BJ (cell line): ENCODE measurements at places on chromosomes 3 and 15.

DNA sequence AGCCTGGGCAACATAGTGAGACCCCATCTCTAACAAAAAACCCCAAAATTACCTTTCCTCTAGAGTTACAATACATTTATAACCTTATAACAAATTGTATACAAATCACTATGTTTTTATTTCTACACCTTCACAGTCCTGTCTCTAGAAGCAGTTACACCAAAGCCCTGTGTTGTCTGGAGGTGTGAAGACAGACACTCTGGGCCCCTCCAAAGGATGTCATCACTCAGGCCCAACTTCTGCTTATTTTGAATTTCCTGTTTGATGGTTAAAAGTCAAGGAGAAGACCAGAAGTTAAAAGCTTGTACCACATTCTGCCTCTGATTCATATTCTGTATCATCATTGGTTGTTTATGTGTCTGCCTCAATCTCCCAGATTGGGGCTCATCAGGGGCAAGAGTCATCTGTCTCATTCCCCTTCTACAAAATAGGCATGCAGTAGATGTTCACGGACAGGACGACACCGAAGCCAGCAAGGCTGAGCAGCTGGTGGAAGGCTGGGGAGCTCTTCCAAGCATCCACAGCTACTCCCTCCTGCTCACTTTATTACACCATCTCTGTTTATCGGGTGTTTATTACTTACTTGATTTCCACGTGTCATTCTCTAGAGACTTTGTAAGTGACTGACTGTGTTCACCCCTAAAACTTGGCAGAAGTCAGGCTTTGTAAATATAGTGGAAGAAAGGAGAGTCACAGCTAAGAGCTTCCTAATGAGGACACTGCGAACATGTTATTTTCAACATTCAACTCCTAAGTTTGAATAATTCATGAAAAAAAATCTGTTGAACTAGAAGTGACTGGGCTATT is 136.8 kb upstream of the ANKRD28 start:
- DNase-seq, result no peak

- DNase-seq, result no peak
Observed at GRCh38 chr3:52525680-52526561, 7.7 kb downstream of the NT5DC2 start.

GRCh38 chr3:9390265-9390888 is 7.0 kb upstream of the SETD5 start:
- no peak for DNase-seq

GRCh38 chr15:95563634-95564033 is 766.9 kb upstream of the NR2F2 start:
- DNase-seq, result no peak
